Upper lobe of right lung (tissue), 1 donor: ENCODE measurements at places on chromosomes 4 and X. TPM values are rescaled to one million over a fixed set of nuclear protein-coding genes. Genes with fewer than 3 reads are reported as not detected.

Gene LDB2
- 139 TPM for total RNA-seq

Gene ATP8A1
- total RNA-seq: 79.3 TPM

Gene MID2
- 25.2 TPM for total RNA-seq

- DNase-seq: no peak
Measured at GRCh38 chrX:134732152-134732551, 73.9 kb upstream of the PLAC1 start.

DNA sequence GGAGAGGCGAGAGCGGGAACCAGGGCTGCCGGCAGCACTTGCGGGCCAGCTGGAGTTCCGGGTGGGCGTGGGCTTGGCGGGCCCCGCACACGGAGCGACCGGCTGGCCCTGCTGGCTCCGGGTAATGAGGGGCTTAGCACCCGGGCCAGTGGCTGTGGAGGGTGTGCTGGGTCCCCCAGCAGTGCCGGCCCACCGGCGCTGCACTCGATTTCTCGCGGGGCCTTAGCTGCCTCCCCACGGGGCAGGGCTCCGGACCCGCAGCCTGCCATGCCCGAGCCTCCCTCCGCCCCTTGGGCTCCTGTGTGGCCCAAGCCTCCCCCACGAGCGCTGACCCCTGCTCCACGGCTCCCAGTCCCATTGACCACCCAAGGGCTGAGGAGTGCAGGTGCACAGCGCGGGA lies 25.2 kb upstream of the KIT start:
- DNase-seq: no peak

- DNase-seq: no peak
Measured at GRCh38 chr4:156954587-156954986, 17.0 kb downstream of the PDGFC start.

DNA sequence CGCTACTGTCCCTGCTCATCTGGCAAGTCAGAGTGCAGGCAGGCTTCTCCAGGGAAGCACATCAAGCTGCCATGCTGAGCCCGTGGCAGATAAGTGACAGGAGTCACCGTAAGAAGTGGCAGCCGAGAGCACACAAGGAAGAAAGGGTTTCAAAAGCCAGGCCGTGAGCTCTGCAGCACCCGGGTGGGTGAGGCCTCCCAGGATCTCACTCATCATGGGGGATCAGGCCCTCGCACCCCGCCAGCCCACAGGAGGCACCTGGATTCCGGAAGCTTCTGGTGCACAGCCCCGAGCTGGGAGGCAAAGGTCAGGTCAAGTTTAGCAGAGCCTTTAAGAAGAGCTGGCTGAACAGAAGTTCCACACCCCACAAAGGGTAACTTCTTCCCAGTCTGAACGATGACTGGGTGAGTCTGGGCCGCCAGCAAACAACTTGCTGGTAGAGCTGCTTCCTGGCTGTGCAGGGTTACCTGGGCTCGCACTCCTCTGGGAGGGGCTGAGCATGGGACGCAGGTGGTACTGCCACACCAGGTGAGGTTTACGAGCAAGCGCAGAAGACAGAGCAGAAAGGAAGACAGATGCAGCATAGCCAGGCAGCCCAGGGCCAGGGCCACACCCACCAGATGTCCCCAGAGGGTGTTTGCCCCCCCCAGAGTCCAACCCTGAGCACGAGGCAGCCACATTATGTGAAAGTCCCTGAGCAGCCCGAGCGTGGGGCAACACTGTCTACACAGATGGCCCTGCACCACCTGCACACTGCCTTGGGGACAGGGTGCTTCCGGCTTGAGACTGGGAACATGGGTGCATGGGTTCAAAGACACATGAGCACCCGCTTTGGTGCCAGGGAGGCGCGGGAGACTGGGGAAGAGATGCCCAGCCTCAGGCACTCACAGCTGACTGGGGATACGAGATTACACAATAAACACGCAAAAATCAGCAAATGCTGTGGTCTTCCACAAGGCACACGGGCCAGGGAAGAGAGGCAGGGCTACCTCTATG lies 7.7 kb downstream of the CCNQ start:
- no peak for DNase-seq
